ENCODE measurements at places on chromosomes 11 and 22.

GRCh38 chr11:60122414-60123036 lies 34.1 kb downstream of the MS4A2 start:
- no peak for DNase-seq

DNA sequence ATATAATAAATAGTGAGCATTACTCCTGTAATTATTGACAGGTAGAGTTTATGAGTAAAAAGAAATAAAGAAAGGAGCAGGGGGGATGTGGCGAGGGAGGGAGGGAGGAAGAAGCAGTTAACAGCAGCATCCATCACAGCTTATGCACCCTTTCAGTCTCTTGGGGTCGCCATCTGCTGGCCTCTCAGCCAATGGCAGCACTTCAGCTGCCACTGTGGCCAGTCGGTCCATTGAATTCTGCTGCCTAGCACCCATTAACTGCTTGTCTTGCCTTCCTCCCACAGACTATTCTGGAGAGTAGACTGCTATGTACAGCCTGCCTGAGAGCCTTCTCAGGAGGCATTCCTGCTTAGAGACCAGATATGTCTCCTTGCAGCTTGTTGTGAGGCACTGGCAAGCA lies 388.3 kb downstream of the TENM4 start:
- no peak for DNase-seq

GRCh38 chr22:37677493-37677974 lies 2.1 kb downstream of the LGALS1 start:
- DNase-seq, result no peak

DNA sequence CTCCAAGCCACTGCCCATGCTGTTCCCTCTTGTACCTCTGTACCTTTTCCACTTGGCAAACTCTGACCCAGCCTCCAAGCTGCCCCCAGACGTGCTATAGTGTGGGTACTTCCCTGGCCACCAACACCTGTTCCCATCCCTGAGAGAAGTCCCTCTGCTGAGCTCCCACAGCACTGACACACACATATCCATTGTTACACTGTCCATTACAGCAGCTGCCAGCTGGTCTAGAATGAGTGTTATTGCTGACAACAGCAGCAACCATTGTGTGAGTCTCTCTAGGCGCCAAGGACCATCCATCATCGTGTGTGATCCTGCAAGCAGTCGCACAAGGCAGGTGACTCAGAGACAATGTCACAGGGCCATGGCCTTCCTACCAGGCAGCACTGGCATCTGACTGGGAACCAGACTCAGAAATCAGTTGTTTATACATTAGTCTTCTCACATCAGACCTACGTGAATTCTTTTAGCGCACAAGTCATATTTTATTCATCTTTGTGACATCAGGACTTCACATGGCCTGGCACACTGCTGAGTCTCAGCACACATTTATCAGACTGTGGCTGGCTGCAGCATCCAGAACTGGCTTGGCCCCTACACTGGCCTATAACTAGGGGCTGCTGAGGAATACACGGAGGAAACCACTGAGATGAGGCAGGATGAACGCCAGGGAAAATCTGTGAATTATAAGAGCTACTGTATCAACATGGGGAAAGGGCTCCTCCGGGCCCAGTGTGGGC lies 56.4 kb downstream of the SGSM3 start:
- DNase-seq, result no peak

- DNase-seq, result no peak
Observed at GRCh38 chr11:73401924-73402833, 26.0 kb downstream of the RELT start.

DNA sequence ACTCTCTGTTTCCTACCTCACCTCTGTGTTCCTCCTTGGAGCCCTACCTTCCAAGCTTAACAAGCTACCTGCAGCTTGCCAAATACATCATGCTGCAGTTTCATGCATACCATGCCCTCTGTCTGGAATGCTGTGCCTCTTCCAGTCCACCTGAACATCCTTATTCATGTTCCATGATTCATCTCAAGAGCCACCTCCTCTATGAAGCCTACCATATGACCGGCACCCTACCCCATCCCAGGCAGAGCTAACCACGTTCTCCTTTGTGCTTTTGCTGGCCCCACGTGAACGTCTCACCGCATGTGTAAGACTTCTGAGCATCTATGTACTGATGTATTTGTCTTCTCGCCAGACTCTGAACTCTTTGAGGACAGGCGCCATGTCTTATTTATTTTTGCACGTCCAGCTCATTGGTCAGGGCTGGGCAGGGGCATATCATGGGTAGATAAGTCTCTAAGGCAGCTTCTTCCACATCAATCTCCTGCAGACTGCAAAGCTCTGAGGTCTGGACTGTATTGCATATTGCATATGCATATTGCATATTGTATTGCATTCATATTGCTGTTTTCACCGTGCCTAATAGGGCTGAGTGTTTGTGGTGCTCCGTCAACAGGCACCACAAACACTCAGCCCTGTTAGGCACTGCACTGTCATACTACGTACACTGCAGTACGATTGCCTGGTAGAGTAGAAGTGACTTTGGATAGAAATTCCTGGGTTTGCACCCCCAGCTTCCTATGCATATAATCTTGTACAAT lies 31.0 kb downstream of the TST start:
- no peak for DNase-seq

DNA sequence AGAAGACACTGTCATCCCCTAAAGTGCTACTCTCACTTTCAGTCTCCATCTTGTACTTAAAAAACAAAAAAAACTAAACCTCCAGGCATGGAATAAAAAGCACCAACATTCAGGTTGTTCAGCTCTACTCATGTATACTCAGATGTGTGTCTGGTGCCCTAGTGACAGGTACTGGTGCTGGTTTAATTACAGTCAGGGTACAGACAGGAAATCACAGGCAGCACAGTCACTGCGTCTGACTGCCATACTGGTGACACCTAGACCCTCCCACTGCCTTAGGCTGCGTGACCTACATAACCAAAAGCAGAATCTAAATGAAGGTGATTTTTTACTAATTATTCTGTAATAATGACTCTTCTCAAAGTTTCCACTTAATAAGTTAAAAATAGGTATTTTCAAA lies at the start of gene ARHGAP32:
TSS of gene ARHGAP32 (minus strand) at position 176 of the 400 bp plus-strand sequence. CDS start at position 49, 127 bp downstream.
- no peak for DNase-seq

DNA sequence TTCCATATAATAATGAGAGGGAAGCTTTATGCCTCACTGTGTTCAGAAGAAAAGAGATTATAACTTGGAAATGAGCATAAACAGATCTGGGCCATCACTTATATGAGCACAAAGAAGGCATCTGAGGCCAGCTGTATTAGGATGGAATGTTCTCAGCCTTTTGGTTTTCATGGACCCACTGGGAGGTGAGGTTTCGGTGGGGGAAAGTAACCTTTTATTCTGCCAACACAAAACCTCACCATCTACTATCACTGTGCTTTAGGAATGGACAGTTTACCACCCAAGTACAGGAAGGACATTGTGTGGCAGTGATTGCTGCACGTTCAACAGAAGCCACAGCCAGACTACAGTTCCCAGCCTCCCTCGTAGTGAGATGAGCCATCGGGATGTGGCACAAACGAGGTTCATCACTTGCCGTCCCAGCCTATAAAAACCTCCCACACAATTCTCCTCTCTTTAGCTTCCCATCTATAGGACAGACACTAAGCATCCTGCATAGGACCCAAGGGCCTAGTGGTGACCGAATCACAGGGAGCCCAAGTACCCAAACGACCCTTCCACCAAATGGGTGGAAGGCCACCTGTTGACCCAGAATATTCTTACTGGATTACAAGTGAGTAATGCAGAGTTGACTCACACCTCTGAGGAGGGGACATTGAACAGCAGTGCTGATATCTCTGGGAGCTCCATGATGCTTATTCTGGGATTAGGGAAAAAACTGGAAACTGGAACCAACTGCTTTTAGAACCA lies 121.5 kb upstream of the RAG2 start:
- DNase-seq, result no peak

DNA sequence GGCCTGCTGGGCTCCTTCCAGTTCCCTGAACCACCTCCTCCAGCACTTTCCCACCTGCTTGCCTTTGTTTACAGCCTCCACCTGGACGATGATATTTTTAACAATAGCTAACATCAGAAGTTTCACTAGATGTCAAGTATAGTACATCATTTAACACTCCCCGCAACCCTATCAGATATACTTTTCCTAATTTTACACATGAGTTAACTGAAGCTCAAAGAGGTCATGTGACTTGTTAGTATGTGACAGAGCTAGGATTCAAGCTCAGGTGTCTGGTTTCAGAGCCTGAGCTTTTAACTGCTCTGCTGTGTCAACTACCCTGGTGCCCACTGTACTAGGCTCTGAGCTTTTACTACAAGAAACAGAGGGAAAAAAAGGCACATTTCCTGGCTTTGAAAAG lies 14.3 kb upstream of the HPX start:
- no peak for DNase-seq

DNA sequence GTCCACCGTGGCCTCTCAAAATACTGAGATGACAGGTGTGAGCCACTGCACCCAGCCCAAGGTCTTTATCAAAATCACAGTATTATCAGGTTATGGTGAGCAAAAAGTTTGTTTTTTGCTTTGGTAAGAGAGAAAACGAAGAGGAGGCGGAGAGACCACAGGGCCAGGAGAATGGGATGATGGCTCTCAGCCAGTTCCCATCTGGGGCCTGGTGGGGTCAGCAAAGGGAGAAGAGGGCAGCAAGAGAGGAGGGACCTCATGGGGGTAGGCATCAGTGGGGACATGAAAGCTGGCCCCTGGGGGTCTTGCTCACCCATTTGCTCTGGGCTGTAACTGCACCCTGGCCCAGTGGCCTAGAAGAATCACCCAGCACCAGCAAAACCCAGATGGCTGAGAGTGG lies 190.2 kb downstream of the SHANK2 start:
- no peak for DNase-seq

GRCh38 chr11:127071606-127072005 lies 71.0 kb upstream of the KIRREL3 start:
- no peak for DNase-seq

GRCh38 chr11:120062561-120062930 lies 75.4 kb downstream of the TRIM29 start:
- DNase-seq, result no peak

- DNase-seq, result no peak
Observed at GRCh38 chr11:118318581-118319336, 14.2 kb downstream of the CD3E start.

DNA sequence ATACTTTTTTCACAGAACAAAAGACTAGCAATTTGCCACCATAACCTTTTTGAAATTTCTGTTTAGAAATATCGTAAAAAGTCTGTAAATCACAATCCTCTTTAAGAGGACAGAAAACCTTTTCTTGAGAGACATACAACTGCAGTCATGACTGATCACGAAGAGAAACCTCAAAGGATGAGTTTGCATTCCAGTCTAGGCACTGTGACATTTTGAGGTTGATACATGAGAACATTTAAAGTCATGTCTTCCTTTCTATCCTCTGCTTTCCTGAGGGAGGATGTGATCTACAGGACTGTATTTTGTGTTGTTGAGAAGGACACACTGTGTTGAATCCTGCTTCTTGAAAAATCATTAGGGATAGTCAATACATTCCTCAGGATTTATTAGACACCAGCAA lies 476.7 kb upstream of the CCDC179 start:
- DNase-seq, result peak; percentile 30

DNA sequence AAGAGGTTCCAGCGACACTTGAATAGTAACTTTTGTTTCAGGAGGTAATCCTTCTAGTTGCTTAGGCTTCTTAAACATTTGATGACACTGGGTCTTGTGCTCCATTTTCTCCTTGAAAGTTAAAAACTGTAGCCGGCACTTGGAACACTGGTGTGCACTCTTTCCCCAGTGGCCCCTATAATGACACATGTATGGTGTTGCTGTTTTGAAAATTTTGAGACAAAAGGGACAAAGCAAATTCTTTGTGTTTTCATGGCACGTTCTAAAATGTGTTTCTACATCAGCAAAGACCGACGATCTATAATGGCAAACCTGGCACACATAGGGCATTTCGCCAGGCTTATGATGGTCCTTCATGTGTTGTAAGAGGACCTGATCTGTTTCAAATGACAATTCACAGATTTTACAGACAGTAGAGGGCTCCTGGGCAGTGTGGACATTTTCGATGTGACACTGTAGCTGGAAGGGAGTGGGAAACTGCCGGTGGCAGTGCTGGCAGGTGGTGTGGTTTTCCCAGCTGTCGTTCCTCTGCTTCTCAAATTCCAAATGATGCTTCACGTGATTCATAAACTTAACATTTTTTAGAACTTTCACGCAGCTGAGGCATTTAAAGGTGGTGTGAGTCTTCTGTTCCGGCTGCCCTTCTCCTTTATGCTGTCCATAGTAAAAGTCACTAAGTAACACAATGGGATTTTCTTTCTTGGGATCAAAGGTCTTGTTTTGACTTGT lies 20.5 kb downstream of the ZNF280B start:
- DNase-seq, result no peak

GRCh38 chr11:77515483-77515882 lies 41.6 kb upstream of the PAK1 start:
- DNase-seq, result no peak

Measured in HCEC 1CT (cell line).